Suppressor macrophage treated with lipopolysaccharide for 4 hours (primary cell): ENCODE measurements at places on chromosomes 7 and 10.

- DNase-seq: no peak
Observed at GRCh38 chr7:149719912-149720335, 53.5 kb downstream of the ZNF467 start.

GRCh38 chr7:64863021-64863420 is 40.1 kb upstream of the ZNF273 start:
- no peak for DNase-seq

- DNase-seq: no peak
Observed at GRCh38 chr7:1040790-1041189, 3.6 kb upstream of the GPR146 start.

DNA sequence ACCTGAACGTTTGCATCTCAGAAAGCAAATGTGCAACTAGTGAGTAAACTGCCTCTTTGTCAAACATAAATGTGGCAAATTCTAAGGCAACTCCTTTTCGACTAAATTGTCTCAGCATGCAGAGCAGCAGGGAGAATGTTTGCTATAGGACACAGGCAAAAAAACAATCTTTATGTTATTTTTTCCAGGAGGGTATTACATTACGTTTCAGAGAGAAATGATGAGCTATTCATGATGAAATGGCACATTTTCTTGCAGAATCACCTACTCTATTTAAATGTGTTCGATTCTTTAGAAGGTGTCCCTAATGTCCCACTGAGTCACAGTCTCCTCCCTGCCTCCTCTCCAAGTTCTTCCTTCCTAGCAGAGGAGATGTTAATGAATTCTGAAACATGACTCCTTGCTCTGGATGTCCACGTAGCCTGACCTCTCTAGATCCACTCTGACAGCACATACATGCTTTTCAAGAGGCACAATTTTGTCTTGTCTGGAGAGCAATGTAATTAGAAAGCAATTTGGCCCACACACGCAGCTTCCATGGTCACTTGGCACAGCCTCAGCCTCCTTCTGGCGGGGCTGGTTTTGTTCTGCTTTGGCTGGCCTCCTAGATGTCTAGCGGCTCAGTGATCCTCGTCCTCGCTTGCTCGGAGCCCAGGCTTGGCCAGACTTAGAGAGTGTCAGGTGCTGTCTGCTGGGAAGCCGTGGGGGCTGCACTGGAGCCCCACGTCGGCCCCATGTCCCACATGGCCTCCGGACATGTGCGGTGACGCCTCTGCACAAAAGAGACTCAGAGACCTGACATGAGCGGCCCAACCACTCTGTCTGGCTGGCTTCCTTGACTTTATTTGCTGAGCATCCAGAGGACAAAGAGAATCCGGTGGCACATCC is 125.7 kb upstream of the ZNF438 start:
- DNase-seq: no peak
